ENCODE measurements at places on chromosomes 6 and 20. TPM values are rescaled to one million over a fixed set of nuclear protein-coding genes. Genes with fewer than 3 reads are reported as not detected.

ERVFRD-1 gene
- total RNA-seq = not detected

TCF21 gene
- 2.1 TPM for total RNA-seq

MEI4 gene
- total RNA-seq = not detected

MYBL2 gene
- total RNA-seq = 3.9 TPM

BPIFA1 gene
- total RNA-seq = not detected

MATN4 gene
- total RNA-seq = not detected

NXT1 gene
- total RNA-seq = 21.0 TPM

SLC12A5 gene
- total RNA-seq = 0.06 TPM

C2 gene
- 2.8 TPM for total RNA-seq

TP53INP2 gene
- total RNA-seq = 8.5 TPM

ISM1 gene
- 0.06 TPM for total RNA-seq

BTNL2 gene
- total RNA-seq = not detected

VGLL2 gene
- not detected for total RNA-seq

PHACTR1 gene
- 1.2 TPM for total RNA-seq

NEDD9 gene
- 4.6 TPM for total RNA-seq

TFEB gene
- 3.4 TPM for total RNA-seq

LY6G6D gene
- total RNA-seq = not detected

DACT2 gene
- total RNA-seq = not detected

TENT5A gene
- 19.6 TPM for total RNA-seq

KIF6 gene
- 0.19 TPM for total RNA-seq

FAM162B gene
- 0.40 TPM for total RNA-seq

ADGRF4 gene
- total RNA-seq = under 0.01 TPM

EYA4 gene
- total RNA-seq = 0.12 TPM

UFL1 gene
- 33.1 TPM for total RNA-seq

EMILIN3 gene
- total RNA-seq = not detected

CRISP3 gene
- not detected for total RNA-seq

OPRM1 gene
- total RNA-seq = not detected

MUCL3 gene
- total RNA-seq = not detected

DPM1 gene
- total RNA-seq = 52.2 TPM

RAMACL gene
- total RNA-seq = 2.1 TPM

PLCB1 gene
- 24.3 TPM for total RNA-seq

TMEM200A gene
- total RNA-seq = 102 TPM

BHLHE23 gene
- not detected for total RNA-seq

HLA-DQA1 gene
- total RNA-seq = 0.40 TPM

TTI1 gene
- total RNA-seq = 15.1 TPM

NEURL2 gene
- total RNA-seq = 5.2 TPM

RAB44 gene
- not detected for total RNA-seq

UST gene
- 32.4 TPM for total RNA-seq

ADGRG6 gene
- total RNA-seq = under 0.01 TPM

DNAH8 gene
- under 0.01 TPM for total RNA-seq

MYB gene
- 0.53 TPM for total RNA-seq

PRPH2 gene
- total RNA-seq = 0.79 TPM

FOXF2 gene
- total RNA-seq = 0.26 TPM
